ENCODE measurements at places on chromosomes 11 and 22.
A peak's percentile ranks its signal among the peaks of the same experiment; 100 is the strongest.

GRCh38 chr11:9565822-9566560, 7.5 kb upstream of the WEE1 start:
- DNase-seq, result peak; percentile 22

- DNase-seq, result no peak
Observed at GRCh38 chr11:1925373-1926155, 6.1 kb downstream of the TNNT3 start.

- DNase-seq, result no peak
Observed at GRCh38 chr22:37581504-37581903, 1.6 kb upstream of the LGALS2 start.

- no peak for DNase-seq
Observed at GRCh38 chr11:120385655-120386054, 49.4 kb downstream of the ARHGEF12 start.

GRCh38 chr11:92449222-92449621, 224.6 kb downstream of the FAT3 start:
- no peak for DNase-seq

DNA sequence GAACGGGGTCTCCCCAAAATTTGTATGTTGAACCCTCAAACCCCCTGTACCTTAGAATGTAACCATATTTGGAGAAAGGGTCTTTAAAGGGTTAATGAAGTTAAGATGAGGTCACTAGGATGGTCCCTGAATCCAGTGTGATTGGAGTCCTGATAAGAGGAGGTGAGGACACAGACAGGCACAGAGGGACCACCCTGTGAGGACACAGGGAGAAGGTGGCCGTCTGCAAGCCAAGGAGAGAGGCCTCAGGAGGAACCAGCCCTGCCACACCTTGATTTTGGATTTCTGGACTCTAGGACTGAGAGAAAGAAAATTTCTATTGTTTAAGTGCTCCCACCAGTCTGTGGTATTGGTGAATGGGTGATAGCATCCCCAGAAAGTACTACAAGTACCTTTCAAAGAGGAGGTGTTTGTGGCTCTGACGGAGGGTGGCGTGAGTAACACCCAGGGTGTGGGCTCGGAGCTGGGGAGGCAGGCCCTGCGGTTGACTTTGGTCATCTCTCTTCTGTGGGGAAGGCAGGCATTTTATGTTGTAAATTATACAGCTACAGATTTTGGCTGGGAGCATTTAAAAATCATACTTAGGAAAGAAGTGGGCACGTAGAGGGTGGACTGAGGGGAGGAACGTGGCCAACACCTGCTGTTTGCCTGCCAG, 13.8 kb downstream of the MRGPRF start:
- no peak for DNase-seq

- no peak for DNase-seq
Observed at GRCh38 chr22:32562401-32562800, 87.8 kb downstream of the FBXO7 start.

DNA sequence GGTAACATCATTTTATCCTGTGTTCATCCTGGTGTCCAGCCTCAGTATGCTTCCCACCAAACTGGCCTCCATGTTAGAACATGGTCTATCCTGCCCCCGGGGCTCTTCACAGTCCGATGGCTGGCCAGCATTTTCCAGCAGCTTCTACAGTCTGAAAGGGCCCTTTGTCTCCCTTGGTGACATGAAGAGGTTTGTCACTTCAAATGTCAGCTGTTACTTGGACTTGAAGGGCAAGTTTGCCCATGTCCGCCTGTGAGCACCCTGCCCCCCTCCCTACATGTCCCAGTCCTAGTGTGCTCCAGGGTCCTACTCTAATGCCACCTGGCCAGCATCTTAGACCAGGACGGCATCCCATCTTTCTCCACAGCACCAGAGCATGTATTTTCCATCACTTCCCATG, 24.7 kb downstream of the PATZ1 start:
- DNase-seq, result no peak

DNA sequence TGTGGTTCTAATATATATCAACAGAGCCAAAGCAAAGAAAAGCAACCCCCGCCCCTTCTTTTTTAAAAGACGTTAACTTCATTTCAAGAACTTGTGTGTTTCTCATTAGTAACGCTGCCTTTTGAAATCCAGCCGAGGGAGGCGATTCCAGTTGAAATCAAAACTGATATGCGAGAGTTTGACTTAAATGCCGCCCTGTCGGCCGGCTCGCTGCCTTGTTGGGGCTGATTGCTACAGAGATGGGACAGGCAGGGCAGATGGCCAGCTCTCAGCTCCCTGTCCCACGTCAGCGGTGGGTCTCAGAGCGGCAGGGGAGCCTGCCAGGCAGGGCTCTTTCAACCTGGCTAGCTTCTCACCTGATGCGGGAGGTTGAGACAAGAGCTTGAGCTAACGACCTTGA, 51.9 kb upstream of the ALX4 start:
- no peak for DNase-seq

DNA sequence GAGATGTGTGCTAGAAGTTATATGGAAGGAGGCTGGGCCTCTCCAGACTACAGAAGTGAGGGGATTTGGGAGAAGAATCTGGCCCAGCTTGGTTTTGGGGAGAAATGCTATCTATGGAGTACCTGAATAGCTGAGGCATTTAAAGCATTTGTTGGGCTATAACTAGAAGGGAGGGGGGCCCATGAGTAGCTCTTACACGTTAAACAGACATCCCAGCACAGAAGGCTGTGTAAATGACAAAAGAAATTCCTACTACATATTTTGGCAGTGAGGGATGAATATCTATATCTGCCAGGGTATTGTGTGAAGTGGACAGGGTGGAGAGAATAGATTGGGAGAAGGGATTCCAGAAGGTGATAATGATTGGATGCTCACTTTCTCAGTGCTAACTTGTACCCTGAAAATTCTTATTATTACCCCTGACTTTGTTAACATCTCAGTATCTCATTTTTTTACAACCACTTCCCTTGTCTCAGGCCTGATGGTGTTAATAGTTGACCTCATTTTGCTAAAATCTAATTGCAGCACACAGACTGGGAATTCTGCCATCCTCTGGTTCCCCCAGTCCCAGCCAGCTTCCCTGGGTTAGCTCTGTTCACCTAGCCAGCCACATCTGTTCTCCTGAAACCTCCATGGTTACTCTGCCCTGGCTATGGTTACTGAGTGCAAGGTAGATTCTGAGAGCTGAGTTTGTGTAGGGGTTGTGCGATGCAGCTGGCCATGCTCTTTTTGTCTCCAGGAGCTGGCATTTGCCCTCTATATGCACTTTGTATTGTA, 28.8 kb upstream of the RRM1 start:
- no peak for DNase-seq

GRCh38 chr22:43479962-43480361, 68.1 kb downstream of the MPPED1 start:
- no peak for DNase-seq

DNA sequence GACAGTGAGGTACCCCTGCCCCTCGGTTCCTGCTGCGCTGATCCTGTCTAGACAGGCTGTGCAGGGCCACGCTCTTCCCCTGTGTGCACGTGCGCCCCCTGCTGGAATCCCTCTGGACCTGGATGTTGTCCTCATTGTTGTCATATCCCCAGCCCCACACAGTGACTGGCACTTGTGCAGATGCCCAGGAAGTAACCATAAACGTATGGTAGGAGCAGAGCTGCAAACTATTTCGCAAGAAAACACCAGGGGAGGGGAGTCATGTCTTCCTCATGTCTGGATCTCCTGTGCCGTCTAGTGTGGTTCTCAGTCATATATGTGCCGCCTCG, 114.7 kb downstream of the CRYBB2 start:
- no peak for DNase-seq

- DNase-seq, result no peak
Observed at GRCh38 chr11:61951484-61952135, 1.5 kb downstream of the BEST1 start.

Measured in NCI-H2081 treated with DMSO at 0.1 percent for 48 hours (cell line).